ENCODE measurements at places on chromosomes 2 and 18.

DNA sequence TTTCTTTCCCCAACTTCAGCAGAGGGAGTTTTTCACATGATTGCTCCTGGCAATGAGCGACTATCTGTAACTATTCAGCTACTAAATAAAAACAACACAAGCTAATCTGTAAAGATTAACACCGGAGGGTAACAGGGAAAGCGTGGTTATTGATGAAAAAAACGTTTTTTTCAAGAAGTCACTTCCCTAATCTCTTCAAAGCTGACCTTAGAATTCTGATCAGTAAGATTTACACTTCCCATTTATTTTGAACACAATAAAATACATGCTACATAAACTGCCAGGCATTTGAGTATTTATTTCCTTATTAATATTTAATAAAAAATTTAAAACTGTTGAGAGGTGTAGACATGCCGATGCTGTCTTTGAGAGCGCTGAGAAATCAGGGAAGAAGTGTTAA, 207.4 kb upstream of the HDAC4 start:
- no peak for DNase-seq

DNA sequence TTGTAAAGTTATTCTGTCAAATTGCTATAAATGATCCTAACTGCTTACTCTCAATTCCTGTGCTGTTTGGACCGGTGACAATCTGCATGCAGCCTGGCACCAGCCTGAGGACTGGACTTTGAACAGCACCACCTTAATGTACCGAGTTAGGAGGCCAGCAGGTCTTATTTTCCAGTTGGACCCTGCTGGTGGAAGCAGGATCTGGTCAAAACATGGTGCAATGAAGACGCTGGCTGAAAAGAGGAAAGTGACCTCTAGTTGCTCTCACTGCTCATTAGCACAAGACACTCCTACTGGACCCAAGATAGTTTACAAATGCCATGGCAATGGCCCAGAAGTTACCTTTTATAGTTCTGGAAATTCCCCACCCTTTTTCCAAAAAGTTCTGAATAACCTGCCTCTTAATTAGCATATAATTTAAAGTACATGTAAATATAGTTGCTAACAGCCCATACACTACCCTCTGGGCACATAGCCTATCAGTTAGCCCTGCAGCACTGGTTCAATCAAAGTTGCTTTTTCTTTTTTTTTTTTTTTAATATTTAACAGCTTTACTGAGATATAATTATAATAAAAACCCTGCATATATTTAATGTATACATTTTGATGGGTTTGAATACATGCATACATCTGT, 35.8 kb downstream of the RBKS start:
- no peak for DNase-seq

DNA sequence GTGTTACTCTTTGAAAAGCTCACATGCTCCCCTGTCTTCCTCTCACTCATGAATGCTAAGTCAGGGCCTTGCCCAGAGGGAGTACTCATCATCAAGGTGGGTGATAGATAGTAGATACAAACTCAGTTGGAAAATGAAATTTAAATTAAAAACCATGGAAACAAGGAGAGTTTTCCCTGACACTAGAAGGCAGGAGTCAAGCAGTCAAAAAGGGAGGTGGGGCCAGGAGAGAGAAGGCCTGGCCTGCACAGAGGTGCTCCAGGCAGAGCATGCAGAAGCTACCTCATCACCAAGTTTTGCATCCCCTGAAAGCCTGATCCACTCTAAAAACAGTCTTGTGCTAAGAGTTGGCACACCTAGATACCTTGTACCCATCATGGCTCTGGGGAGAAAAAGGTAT, 143.7 kb downstream of the MYO5B start:
- DNase-seq = no peak

DNA sequence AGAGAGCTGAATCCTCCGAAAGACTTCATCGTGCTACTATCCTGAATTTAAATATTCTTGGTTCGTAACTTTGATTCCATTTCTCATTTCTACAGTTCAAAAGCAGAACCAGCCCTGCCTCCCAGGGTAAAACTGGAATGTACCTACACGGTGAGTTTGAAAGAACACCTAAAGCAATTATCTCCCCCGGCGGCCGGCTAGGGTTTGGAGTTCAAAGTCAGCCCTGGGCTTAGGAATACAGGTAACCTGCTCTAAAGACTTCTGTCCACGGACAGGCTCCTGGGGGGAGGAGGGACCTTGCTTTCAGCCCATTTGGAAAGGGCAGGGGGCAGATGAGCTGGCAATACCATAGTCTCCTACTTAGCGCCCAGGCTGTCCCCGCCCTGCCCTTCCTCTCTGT, 32.3 kb downstream of the CYP27C1 start:
- no peak for DNase-seq

- no peak for DNase-seq
These were observed 93.7 kb downstream of the TPGS2 start for GRCh38 chr18:36735130-36735529.
